ENCODE measurements at places on chromosomes 6 and 20.

GRCh38 chr6:107812234-107812769, 11.8 kb downstream of the SCML4 start:
- no peak for DNase-seq

DNA sequence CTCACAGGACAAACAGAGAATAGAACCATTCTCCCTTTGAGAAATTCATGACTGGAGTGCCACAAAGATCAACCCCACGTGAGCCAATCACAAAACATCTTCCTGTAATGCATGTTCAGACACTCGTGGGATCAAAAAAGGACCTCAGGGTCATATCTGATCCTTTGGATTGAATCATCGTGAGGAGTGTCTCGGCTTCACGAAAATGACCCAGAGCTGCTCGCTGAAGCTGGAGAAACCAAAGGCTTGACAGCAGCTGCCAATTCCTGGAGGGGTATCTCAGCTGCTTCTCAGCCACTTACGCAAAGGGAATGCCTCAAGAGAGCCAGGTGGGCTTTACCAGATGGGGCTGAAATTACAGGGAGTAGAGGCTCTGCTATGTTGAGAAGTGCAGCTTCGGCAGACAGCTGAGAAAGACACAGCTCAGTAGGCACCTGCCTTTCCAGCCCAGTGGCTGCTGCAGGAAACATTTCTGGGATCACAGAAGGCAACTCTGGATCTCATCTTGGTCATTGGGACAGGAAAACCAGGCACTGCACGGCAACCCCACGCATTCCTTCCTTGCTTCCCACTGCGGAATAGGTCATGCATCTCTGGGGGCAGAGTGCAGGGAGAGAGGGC, 813.1 kb downstream of the KIF16B start:
- no peak for DNase-seq

DNA sequence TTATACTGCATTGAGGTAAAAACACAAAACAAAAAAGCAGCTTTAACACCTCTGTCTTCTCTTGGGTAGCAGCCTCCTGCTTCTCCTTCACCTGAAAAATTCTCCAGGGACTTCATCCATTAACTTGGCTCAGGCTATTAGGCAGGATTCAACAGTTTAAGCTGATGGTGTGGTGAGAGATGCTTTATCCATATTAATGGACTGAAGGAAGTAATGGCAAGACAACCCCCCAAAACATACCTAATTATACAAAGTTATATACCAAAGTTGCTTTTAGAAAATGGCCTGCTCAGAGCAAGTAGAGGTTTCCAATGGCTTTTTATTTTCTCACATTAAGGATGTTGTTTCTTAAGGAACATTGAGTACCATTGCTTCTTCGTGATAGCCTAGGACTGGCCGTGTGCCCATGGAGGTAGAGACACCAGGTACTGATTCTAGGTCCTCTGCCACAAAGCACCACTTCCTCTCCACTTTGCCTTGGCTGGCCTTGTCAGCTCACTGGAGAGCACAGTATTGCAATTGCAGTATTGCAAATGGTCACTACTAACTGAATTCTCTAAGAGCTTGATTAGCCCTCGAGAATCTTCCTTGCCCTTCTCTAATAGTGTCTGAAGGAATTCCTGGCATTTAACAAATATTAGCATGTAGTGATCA, 7.3 kb downstream of the EDN1 start:
- no peak for DNase-seq

- no peak for DNase-seq
Measured at GRCh38 chr6:8006208-8006607, 58.0 kb downstream of the BLOC1S5 start.

DNA sequence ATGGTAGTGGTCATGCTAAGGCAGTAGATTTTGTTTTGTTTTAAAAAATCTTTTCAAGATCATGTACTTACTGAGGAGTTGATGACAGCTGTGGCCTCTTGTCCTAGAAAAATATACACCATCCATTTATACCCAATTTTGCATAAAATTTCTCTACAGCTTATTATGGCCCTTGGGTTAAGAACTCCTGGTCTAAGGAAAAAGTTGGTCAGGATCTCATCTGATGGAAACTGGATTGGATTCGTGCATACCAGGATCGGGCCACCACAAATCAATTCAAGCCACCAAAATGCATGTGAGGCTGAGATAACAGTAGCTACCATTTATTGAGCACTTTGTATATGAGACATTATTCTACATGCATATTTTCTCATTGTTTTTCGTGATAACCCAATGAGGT, 244.4 kb downstream of the ZFAND3 start:
- DNase-seq: no peak

DNA sequence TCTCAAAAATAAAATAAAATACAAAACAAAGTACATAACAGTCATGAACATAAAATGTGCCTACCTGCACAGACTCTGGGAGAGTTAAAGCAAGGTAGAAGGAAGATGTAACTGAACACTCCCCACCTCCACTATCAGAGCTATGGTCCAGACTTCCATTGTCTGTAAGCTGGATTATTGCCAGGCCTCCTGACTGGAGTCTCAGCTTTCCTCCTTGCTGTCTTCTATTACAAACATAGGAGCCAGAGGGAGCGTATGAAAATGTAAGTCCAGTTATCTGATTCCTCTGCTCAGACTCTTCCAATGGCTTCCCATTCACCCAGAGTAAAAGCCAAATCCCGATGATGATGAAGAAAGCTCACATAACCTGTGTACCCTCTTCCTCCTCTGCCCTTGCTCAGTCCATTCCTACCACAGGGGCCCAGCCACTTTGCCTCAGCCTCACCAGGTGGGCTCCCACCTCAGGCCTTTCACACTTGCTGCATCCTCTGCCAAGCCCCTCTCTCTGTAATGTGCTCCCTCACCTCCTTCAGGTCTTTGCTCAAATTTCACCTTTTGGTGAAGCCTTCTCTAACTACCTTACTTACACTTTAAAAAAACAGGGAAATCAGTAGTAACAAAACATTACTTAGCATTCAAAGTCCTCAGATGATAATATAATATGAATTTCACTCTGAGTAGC, 194.1 kb downstream of the RIMS1 start:
- no peak for DNase-seq

GRCh38 chr6:150324044-150324443, 44.8 kb upstream of the IYD start:
- no peak for DNase-seq

DNA sequence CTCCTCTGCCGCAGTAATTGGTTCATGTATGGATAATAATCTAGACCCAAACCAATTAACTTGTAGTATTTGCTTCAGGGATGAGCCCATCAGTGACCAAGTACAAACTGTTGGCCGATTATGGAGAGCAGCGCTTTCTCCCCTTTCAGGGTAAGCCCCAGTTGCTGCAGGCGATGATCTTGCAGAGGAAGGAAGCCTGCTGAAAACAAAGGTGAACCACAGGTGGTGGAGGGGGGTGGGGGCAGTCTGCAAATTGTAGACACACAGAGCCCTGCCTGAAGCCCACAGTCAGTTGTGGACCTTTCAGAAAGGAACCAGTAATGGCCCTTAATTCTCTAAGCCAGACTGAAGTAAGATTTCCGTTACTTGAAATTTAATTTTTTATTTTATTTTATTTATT, 167.9 kb upstream of the JARID2 start:
- DNase-seq: no peak
